Activated CD8-positive, alpha-beta memory T cell treated with anti-CD3 and anti-CD28 coated beads for 4 hours (primary cell): ENCODE measurements at places on chromosomes 16 and 17.

GRCh38 chr16:22284637-22285036 is 12.6 kb upstream of the POLR3E start:
- no peak for DNase-seq

GRCh38 chr16:23629516-23629915 is 11.6 kb downstream of the PALB2 start:
- DNase-seq = no peak

DNA sequence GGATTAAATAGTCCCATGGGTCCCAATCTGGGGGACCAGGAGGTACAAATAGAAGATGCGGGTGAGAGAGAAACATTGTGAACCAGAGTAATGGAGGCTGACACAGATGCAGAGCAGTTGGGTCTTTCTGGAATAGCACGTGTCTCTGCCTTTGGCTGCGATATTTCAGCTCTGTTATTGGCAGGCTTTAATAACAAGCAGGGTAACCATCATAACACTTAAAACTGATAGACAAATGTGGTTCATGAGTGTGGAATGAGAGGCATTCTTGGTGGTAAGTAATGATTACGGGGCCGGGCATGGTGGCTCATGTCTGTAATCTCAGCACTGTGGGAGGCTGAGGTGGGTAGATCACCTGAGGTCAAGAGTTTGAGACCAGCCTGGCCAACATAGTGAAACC is 110.3 kb downstream of the SNX29 start:
- DNase-seq = no peak

GRCh38 chr16:60031740-60032139 is 1297.6 kb upstream of the GOT2 start:
- DNase-seq = no peak

- DNase-seq = no peak
Measured at GRCh38 chr16:75111961-75112733, 4.4 kb downstream of the LDHD start.

DNA sequence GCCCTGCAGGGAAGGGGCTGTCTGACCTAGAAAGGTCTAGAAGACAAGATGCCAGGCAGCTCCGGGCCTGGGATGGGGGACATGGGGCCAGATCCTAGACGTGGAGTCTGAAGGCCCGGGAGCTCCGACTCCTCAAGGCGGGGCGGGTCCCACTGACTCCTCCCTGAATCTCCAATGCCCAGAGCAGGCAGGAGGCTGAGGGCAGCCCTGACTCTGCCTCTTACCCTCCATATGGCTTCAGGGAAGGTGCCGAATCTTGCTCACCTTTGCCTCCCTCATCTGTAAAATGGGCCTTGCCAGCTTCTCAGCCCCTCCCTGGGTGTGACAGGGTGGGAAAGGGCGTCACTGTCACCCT is 14.8 kb downstream of the VASN start:
- no peak for DNase-seq

- no peak for DNase-seq
Measured at GRCh38 chr16:59886021-59886420, 1151.9 kb upstream of the GOT2 start.

- DNase-seq = no peak
Measured at GRCh38 chr17:57197466-57198071, 58.8 kb upstream of the MSI2 start.

GRCh38 chr17:29591737-29592608 is 959 bp upstream of the ANKRD13B start:
- no peak for DNase-seq

- no peak for DNase-seq
Measured at GRCh38 chr16:82282662-82283061, 112.6 kb upstream of the MPHOSPH6 start.

GRCh38 chr16:87832741-87833502 is 36.4 kb downstream of the SLC7A5 start:
- DNase-seq = no peak

DNA sequence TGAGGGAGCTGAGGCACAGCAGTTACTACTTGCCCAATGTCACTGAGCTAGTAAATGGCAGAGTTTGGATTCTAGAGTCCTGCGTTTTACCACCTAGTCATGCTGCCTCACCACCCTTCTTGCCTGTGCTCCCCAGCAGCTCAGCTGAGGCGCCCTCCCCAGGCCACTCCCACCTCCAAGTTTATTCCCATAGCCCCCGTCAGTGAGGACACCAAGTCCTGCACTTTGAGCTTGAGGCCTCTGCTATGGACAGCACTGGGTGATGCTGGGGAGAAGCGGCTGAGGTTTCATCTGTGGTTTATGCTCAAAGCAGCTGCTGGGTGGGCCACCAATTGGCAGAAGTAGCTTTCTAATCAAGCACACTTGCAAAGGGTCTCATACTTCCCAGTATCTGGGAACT is 36.7 kb downstream of the TMEM238L start:
- no peak for DNase-seq

- no peak for DNase-seq
Measured at GRCh38 chr16:4733211-4733742, 794 bp downstream of the ANKS3 start.

- DNase-seq = no peak
Measured at GRCh38 chr17:63579633-63580032, 21.1 kb upstream of the TACO1 start.

GRCh38 chr17:82247856-82248671 is 19.2 kb downstream of the SLC16A3 start:
- no peak for DNase-seq

DNA sequence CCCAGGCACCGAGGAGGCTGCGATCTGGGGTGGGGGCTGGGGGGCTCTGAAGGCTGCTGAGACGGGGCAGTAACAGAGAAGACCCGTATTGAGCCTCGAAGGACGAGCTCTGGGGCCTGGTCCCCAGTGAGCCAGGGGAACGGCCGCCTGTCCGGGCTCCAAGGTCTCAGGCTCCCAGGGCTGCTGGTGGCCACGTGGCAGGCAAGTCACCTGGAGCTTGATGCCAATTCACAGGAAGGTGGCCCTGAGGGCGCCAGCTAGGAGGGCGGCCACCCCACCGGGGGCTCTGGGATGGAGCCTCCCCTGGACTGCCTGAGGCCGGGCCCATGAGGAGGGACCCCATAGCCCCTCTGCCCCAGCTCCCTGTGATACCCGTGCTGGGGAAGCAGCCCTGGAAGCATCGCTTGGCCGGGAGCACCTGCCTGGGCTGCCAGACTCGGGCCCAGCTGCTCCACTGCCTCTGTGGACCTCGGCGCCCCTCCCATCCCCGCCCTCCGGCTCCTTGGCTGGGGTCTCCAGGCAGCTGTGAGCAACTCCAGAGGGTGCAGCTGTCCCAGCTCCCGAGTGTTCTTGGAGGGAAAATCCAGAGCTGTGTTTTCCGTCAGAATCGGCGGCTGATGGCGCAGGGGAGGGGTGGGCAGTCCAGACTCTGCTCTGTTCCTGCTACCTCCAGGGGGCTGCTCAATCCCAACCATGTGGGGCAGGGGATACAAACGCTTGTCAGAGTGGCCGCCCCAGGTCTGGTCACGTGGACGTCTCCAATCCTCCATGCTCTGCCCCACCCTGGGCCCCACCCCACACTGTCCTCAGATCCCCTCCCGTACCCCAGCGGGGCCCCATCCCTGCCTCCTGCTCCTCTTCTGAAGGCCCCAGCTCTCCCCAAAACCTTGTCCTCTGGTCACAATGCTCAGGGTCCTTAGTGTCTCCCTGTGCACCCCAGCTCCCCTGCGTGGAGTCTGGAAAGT is 67.2 kb upstream of the GNG13 start:
- no peak for DNase-seq

DNA sequence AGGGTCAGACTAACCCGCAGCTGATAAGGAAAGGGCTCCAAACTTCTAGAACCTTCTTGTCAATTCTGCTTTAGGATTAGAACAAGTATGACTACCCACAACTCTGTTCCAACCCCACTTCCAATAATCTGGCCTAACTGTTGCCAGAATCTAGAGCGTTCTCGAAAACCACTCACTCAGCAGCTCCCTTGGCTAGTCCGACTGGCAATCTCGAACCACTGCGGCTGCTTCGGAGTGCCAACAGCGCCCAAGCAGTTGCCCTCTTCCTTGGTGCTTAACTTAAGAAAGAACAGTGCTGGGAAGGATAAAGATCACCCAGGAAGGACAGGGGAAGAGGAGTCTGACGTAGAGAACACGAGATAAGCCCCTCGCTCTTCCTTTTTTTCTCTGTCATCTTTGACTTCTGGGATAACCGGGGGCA is 818 bp downstream of the DNAJC7 start:
- no peak for DNase-seq

- DNase-seq = no peak
Measured at GRCh38 chr16:69150146-69150865, 17.9 kb downstream of the UTP4 start.

GRCh38 chr17:50057521-50057991 is 1.6 kb downstream of the ITGA3 start:
- DNase-seq = no peak

- no peak for DNase-seq
Measured at GRCh38 chr16:68276223-68276622, 11.9 kb downstream of the SLC7A6 start.

DNA sequence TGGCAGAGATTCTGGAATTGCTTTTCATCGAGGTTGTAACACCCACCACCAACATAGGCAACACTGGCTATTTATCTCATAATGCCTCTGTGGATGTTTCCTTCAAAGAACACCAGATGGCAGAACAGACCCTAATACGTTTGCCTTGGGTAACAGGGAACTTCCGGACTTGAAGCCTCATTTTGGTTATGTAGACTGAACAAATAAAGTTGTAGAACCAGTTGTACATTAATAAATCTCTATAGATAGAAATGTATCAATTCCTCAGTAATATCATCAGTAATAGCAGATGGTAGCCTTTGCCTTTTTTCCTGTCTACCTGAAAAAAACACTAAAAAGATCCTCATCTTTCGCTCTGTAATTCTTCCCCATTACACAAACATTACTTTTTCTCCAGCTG is 25.9 kb upstream of the APOH start:
- no peak for DNase-seq
